ENCODE measurements at places on chromosomes 12 and 14.

DNA sequence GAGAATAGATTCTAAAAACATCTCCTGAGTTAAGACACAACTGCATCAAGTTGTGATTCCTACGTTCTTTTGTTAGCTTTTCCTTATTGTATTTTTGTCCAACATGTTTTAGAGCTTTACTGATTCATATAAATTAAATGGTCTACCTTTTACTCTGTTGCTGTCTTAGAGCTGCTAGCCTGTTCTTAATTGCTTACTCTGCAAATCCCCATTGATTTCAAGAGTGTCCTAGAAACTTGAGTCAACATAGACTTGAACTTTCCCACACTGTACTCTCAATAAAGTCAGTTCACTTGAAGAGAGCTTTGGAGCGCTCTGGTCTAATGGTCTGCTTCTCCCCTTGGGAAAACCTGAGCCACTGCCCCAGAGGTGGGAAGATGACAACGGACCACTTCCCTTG lies 343.9 kb downstream of the CCER1 start:
- no peak for DNase-seq

- no peak for DNase-seq
Measured at GRCh38 chr12:30877105-30877875, 49.3 kb upstream of the TSPAN11 start.

DNA sequence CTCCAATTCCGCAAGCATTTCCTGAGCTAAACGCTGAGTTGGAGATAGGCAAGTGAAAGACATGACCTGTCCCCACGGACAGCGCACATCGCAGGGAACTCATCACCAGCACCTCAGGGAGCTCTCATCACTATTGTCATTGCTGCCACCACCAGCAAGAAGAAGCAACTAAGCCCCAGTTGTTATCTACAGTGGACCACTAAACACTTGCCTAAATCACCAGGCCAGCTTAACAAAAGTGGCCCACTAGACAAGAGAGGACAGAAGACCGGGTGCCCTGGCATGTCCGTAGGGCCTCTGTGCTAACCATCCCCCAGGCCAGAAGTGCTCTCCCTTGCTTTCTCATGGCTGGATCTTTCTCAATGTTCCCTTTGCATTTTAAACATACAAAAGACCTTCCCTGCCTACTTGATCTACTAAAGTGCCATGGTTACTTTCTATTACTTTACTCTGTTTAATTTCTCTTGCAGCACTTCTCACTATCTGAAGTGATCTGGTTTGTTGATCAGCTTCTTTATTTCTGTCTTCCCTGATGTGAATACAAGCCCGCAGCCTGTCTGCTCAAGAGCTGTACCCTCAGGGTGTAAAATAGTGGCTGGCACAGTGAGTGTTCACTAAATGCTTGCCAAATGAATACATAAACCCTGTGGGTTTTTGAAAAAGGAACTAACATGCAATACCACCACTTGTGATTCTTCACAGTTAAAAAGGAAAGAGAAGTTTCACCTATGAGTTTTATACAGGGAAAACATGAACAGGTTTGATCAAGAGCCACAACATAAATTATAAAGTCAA lies 60.9 kb upstream of the RFLNA start:
- no peak for DNase-seq

- peak; percentile 87 for DNase-seq
Measured at GRCh38 chr14:103522649-103523574, at the start of gene CKB. TSS of gene CKB (minus strand) at chr14:103522830. CDS start at chr14:103522493, 337 bp downstream.

DNA sequence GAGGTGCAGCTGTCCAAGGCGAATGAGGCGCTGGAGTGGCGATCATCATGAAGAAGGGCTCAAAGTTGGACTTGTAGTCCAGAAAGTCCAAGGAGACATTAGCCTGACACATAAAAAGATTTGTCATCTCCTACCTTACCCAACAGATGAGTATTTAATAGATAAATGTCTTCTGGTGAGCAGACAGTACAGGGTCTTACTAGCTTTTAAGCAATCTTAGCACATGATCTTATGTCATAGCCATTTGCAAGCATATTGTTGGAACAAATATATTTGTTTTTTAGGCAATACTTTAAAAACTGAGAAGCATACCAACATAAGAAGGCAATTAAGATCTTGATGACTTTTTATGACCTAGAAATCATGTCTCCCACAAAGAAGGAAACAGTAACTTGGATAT lies 16.0 kb downstream of the GNS start:
- no peak for DNase-seq

- DNase-seq = no peak
Measured at GRCh38 chr12:53045696-53046045, 4.2 kb upstream of the TNS2 start.

GRCh38 chr14:76917745-76918255 lies 91.6 kb downstream of the LRRC74A start:
- DNase-seq = no peak

GRCh38 chr12:64669270-64669842 lies 59.1 kb downstream of the RASSF3 start:
- no peak for DNase-seq

GRCh38 chr12:23949348-23950209 lies at the start of gene SOX5:
TSS of gene SOX5 (minus strand) at chr12:23949670. CDS start at chr12:23949601, 69 bp downstream.
- peak; percentile 6 for DNase-seq

GRCh38 chr12:16030744-16031143 lies 119.6 kb downstream of the DERA start:
- DNase-seq = no peak

Measured in cerebellar cortex (tissue), 1 donor.